ENCODE measurements at places on chromosomes 4 and X.

- DNase-seq = no peak
These were observed 84.9 kb downstream of the CBLL2 start for GRCh38 chrX:22357621-22358020.

DNA sequence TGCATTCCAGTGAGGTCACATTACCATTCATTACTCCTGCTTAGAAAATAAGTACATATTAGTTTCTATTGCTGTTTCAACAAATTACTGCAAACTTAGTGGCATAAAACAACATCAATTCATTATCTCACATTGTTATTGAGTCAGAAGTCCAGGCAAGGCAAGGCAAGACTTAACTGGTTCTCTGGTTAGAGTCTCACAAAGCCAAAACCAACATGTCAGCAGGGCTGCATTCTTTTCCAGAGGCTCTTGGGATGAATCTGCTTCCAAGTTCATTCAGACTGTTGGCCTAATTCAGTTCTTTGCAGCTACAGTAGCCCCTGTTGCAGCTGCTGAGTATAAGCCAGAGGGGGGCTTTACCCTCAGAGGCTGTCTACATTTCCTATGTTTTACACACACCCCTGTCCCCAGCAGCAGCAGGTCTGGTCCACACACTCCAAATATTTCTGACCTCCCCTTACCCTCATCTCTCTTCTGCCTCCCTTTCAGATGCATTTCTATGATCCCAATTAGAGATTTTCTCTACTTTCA, 892.1 kb upstream of the EPHA5 start:
- DNase-seq = no peak

DNA sequence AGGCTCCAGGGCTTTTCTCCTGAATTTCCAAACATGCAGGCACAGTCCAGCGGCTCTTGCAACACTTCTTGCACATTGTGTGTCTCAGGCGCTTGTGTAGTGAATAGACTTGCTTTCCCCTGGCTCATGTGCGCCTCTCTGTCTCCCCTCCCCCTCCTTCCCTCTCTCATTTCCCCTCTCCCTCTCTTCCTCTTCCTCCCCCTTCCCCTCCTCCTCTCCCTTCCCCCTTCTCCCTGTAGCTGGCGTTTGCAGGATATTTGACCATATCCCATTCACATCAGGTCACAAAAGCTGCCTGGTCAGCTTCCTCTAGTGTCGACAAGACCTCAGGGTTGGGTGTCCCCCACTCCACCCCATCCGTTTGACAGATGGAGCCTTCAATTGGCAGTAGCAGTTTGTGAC, 2.4 kb downstream of the CHST7 start:
- DNase-seq = peak; percentile 69

DNA sequence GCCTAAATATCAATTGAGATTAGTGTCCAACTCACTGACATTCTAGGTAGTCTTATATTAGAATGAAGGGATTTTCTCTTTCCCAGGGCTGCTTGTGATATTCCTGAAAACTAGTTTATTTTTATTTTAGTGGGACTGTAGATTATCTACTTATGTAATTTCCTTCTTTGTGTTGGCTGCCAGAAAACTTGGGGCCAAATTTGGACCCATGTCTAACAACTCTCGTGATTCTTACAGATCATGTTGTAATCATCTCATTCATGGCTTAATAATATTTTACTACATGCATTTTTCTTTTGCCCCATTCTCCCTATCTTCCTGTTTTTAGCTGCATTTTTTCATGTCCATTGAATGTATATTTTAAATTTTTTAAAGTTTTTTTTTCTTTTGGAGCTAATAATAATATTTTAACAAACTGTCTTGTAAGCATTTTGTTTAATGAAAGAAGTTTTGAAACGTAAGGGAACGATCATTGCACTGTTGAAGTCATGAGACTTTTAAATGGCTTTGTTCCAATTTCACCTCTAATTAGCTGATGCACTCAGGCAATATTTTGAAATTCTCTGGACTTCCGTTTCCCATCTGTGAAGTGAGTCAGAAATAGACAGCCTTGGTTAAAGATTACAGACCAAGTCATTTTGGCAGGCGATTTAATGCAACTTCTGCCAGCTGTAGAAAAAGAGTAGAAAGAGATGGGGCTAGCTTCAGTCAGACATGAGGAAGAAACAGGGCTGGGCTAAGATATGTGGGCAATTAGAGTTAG, 14.3 kb upstream of the TDO2 start:
- DNase-seq = peak; percentile 86

GRCh38 chrX:329291-329910, 10.8 kb upstream of the GTPBP6 start:
- no peak for DNase-seq

DNA sequence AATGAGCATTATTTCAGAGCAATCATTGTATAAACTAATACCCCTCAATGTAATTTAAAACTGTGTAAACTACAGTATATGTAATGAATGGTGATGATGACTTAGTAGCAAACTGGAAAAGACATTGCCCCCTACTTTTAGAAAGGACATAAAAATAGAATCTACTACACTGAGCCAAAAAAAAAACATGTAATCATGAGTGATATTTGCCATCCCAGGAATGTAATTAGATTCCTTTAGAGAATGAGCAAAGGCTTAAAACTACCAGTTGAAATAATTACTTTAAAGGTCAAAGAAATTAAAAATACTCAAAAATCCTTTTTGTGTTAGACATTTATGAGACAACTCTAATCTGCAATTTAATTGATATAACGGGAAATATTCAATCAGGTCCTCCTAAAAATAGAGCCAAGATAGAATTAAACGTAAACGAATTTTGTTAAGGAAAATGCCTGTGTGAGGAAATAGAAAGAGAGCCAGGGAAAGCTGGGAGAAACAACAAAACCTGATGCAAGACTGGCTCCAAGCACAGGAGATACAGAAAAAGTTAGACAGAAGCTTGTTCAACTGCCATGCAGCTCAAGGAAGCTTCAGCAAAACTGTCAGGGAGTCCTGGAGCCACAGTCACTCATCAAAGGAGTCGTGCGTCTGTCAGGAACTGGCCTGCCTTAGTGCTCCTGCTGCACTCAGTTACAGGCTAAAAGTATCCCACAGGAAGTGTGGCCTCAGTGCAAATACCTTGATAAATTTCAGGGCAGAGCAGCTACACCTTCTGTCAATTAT, 655.7 kb upstream of the INTU start:
- no peak for DNase-seq

DNA sequence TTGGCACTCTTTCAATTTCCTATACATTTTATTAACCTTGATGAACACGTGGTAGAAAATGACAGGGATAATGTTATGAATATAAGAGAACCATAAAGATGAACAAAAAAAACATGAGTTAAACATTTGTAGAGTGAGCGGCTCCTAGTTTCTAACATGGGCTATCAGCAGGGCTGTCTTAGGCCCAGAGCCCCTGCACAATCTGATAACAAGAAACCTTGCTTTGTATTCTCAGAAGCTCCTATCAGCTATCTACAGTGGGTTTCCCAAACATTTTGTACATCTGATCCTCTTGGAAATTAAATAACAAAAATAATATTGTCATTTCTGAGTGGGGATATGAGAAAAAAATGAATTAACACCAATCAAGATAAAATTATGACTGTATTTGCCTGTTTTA, 10.6 kb upstream of the RBPJ start:
- DNase-seq = no peak

GRCh38 chr4:16812041-16812440, 86.4 kb downstream of the LDB2 start:
- no peak for DNase-seq

- DNase-seq = no peak
These were observed 30.1 kb upstream of the SCOC start for GRCh38 chr4:140343303-140343702.

- DNase-seq = no peak
These were observed 82.3 kb downstream of the SLC10A7 start for GRCh38 chr4:146439437-146439836.

- DNase-seq = peak; percentile 51
These were observed 629.1 kb upstream of the ATOH1 start for GRCh38 chr4:93199492-93199891.
